ENCODE measurements at places on chromosomes 7 and 10. TPM values are rescaled to one million over a fixed set of nuclear protein-coding genes. Genes with fewer than 3 reads are reported as not detected.

FGFR2 gene
- 0.15 TPM for total RNA-seq

C7orf57 gene
- total RNA-seq: 0.34 TPM

MALRD1 gene
- total RNA-seq: not detected

ITGA8 gene
- total RNA-seq: not detected

FOXI2 gene
- not detected for total RNA-seq

ZNF107 gene
- 6.2 TPM for total RNA-seq

TMEM176A gene
- total RNA-seq: not detected

OR6B1 gene
- total RNA-seq: not detected

NOS3 gene
- total RNA-seq: 7.0 TPM

VSTM4 gene
- total RNA-seq: not detected

KCND2 gene
- total RNA-seq: under 0.01 TPM

OPN1SW gene
- total RNA-seq: not detected

ACADSB gene
- total RNA-seq: 10.9 TPM
